ENCODE measurements at places on chromosomes 16 and 17.

GRCh38 chr17:8382880-8383142, 182 bp downstream of the RPL26 start:
- no peak for DNase-seq

DNA sequence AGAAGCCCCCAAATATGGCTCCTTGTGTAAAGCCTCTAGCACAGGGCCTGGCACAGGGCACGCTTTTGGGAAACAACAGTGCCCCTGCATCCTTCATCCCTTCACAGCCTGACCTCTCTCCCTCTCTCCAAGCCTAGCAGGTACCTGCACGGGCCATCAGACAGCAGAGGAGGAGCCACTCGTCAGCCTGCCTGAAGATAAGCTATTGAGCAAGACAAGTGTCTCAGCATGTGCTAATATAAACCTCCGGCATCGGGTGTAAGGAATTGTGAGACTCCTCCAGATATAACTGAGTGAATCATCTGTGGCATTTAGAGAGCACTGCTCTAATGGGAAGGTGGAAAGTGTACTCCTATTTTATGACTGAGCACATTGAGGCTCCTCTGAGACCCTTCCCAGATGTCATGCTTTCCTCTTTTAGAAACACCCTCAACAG, 38.3 kb downstream of the TBX4 start:
- no peak for DNase-seq

DNA sequence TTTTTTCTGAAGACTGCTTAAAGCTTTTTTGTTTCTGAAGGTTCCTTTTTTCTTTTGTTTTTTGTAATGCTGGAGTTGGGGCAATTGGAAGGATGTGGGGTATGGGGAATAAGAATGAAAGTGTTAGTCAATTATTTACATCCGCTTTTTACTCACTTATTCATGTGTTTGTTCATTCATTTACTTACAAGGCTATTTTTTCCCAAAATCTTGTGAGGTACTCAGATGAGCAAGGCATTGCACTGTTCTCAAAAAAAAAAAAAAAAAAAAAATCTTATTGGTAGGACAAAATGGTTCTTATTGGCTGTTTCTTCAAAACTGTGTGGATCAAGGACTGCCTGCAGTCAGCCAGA, 55.7 kb downstream of the PLD6 start:
- DNase-seq = no peak

DNA sequence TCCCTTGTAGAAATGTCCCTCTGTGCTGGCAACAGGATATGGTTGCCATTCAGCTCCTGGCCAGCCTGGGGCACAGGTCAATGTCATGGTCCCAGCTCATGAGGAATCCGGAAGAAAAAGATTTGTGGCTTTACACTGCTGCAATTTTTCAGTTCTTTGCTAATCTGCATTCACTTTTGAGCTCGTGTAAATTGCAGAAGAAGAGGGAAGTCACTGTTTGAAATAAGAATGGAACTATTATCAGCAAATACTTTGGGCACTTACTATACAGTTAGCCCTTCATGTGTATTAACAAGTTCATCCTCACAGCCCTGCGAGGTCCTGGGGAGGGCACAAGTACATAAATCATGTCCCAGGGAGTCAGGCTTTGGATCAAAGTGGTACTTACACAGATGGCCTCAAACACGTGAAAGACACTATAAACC, 14.2 kb downstream of the SLC47A2 start:
- DNase-seq = no peak

DNA sequence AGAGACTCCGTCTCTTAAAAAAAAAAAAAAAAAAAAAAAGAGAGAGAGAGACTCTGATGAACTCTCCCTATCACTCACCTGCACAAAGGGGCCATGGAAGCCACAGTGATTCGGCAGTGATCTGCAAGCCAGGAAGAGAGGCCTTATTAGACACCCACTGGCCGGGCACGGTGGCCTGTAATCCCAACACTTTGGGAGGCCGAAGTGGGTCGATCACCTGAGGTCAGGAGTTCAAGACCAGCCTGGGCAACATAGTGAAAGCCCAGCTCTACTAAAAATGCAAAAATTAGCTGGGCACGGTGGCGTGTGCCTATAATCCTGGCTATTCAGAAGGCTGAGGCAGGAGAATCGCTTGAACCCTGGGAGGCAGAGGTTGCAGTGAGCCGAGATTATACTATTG, 198.5 kb upstream of the WSCD1 start:
- DNase-seq = no peak

DNA sequence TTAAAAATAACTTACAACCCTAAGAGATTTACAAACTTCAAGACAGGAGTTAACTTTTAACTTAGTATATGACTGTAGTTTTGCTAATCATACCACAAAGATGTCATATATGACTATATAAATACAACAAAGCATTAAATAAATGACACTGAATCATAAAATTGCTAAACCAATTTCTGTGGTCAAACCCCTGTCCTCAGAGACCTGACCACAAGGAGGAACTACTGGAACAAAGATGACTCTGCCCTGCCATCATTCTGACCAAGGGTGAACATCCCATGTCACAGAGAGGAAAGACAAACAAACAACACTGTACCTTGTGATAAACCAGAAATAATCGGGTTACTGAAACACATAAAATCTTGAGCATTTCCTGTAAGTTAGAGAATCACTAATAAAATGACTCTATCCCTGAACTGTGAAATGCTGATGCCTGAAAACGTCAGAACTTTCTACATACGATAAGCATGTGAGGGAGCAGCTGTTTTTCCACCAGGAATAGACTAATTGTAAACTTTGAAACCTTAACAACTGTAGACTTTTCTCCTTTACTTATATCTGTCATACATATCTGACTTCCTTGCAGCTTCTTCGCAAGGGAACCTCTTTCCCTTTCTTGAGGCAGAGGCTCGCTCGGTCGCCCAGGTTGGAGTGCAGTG, 47.9 kb downstream of the WDR59 start:
- no peak for DNase-seq

GRCh38 chr17:76054112-76054476, 18.2 kb downstream of the SRP68 start:
- no peak for DNase-seq

DNA sequence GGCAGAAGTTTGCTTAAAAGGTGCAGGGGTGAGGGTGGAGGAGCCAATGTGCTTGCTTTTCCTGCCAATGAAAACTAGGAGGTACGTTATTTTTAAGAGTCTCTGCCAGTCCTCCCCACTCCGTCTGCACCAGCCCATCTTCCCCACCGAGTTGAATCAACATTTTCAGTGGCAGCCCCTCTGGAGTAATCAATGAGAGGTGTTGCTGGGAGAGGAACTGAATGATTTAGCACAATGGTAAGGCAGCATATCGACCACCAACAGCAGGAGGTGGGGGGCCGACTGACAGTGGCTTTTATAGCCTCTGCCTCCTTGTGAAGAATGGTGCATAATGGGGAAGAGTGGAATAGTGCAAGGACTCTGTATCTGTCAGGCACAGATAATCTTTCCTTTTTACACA, 1465.0 kb upstream of the GOT2 start:
- DNase-seq = no peak

- no peak for DNase-seq
Observed at GRCh38 chr17:37045351-37045922, 96.7 kb downstream of the AATF start.

DNA sequence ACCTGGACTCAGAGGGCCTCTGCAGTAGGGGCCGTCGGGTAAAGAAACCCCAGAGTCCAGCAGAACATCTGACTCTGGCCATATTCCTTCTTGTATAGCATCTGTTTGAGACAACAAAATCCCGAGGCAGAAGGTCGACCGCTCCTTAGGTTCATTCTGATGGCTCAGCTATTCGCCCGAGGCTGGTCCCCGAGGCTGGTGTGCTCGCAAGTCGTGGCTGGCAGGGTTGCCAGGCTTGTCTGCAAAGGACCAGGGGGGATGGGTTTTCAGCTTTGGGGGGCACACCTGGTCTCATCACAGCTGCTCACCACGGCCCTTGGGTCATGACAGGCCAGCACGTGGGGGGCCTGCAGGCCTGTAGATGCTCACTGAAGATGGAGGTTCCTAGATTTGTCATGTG, 119.1 kb downstream of the BANP start:
- no peak for DNase-seq

DNA sequence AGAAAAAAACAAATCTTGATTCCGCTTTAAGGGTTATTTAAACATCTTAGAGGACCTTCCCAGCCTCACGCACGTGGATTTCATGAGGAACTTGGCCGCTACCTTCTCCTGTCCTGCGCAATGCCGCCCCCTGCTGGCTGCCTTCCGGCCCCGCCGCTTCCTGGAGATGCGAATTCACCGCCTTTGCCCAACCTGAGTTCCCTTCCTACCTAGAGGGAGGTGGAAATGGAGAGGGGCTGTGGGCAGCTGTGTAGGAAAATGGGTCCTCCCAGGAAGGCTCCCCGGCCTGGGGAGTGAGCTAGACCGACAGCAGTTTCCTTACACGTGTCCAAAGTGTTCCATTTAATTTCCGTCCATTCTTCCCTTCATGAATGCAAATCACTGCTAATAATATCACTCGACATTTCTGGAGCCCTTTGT, 1.0 kb upstream of the ABCC12 start:
- DNase-seq = peak; percentile 92

DNA sequence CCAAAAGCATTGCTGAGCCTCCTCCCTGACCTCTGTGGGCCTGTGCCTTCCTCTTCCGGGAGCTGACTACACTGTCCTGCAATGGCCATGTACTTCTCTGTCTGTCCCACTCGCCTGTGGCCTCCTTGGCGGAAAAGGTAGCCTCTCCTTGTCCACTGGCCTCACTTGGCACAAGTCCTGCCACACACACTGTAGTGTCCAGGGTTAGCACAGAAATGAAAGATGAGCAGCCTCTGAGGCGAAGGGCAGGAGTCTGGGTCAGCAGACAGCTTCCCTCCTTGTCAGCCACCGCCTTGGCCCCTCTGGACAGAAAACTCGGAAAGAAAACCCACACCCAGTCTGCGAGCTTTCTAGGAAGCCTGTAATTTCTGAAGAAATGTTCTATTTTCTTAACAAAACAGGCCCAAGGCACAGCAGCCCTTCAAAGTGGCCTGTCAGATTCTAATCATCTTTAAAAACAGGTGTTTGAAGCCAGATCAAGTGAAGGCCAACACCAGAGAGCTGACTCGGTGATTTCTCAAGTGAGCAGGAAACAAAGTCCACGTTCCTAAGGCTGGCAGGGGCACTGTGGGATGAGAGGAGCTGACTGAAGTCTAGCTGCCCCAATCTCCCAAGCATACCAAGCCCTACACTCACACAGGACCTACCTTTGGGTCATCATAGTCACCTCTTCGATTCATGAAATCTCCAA, 67.2 kb downstream of the GTF3C1 start:
- no peak for DNase-seq

DNA sequence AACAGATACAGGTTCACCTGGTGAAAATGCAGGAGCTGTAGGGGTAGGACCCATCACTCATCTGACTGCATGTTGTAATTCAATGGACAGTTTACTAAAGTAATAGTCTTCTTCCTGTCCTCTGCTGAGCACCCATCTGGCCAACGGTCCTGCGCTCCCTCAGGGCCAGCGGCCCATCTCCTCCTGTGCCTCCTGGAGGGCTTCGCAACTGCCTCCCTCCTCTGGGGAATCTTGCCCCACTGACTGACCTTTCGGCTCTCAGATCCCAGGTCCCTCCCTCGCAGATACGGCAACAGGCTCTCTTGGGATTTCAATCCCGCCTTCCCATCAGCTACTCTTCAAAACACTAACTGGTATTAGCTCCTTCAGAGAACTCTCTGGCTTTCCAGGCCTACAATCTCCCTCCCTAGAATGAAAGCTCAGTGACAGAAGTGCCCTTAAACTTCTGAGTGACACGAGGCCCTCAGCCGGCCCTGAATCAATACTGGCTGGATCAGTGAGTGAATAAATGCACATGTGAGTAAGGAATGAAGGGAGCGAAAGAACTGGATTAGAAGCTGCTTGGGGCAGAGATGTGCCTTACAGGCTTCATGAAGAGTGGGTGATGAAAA, 1.3 kb downstream of the PEMT start:
- DNase-seq = no peak

DNA sequence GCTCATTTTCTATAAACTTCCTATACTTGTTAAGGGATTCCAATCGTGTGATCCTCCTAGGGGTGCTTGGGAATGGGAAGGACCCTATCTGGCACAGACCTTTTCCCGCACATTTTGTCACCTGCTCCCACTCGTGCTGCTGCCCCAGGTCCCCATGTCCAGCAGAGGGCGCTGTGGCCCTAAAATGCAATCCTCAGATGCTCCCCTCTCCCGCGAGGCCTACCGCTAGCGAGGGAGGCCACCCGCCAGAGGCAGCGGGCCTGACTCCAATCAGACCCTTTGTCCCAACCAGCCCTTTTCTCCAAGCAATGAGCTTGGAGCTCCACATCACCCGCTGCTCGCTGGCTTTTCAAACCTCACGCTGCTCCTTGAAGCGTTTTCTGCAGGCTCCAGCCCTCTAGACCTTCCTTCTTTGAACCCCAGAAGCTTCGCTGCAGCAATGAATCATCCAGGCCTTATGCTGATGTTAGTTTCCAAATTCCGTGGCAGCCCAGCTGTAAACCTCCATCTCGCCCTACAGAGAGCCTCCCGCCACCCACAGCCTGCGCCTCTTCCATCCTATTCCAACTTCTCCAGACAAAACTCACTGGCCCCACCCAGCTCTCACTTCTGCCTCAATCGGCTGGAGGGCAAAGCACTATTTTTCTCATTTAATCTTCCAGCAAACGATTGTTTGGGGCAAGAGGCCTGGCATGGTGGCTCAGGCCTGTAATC, 23.6 kb upstream of the FZD2 start:
- peak; percentile 64 for DNase-seq

DNA sequence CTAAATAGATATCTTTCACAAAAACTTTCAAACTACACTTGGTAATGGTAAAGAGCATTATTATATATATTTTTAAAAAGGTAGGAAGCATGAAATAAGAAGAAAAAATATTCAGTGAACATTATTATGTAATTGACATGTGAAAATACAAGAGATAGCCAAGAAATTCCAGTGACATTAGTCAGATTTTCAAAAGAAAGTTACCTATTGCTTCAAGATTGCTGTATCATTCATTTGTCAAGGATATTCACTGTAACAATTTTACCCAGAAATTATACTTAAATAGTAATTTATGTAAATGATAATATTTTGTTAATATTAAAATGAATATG, 350.2 kb downstream of the KIF2B start:
- DNase-seq = no peak

- DNase-seq = no peak
Observed at GRCh38 chr16:14509675-14510132, 120.4 kb downstream of the PARN start.
